ENCODE measurements at places on chromosomes 2 and 18.
A peak's percentile ranks its signal among the peaks of the same experiment; 100 is the strongest.

DNA sequence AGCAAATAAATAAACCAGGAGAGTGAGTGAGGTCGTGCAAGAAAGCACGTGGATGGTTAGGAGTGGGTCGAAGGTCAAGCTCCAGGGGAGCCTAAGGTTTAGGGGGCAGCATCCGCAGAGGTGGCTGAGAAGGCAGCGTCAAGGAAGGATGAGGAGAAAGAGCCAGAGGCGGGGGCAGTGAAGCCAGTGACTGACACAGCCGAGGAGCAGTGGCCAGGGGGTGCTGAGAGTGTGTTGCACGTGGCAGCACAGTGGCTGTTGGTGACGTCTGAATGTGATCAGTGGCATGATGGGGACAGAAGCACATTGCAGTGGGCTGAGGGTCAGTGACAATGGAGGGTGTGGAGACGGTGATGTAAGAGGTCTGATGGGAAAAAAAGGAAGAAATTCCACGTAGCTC, 13.7 kb upstream of the FHL2 start:
- no peak for DNase-seq

- DNase-seq, result no peak
Measured at GRCh38 chr2:49192036-49192435, 37.7 kb upstream of the FSHR start.

GRCh38 chr2:176562359-176563078, 293.3 kb downstream of the MTX2 start:
- DNase-seq, result peak; percentile 68

DNA sequence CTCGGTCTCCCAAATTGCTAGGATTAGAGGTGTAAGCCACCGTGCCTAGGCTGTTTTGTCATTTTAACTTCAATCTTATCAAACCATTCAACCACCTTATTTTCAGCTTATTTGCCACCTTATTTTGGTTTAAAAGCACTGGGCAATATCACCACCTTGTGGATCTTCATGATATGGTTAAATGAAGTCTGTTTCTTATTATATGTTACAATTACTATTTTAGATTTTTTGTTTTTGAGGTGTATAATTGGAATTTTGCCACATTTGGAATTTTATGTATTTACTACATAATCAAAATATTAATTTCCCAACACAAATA, 43.8 kb upstream of the SCN9A start:
- DNase-seq, result peak; percentile 20

DNA sequence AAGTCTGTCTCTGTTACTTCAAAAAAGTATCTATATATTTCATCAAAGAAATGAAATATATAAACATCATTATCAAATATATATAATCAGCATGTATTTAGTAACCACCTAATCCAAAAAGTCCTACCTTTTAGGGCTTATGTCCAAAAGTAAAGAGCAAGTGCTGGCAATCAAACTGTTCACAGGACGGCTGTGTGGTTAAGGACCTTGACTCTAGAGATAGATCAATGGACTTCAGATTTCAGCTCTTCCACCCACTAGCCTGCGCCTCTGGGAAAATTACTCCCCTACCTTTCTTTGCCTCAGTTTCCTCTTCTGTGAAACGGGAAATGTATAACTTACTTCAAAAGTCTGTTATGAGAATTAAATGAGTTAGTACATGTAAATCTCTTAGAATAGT, 29.4 kb downstream of the SATB2 start:
- DNase-seq, result no peak

- no peak for DNase-seq
Measured at GRCh38 chr18:62369129-62369644, 44.1 kb downstream of the TNFRSF11A start.

GRCh38 chr18:22641958-22642357, 224.2 kb upstream of the CTAGE1 start:
- no peak for DNase-seq

DNA sequence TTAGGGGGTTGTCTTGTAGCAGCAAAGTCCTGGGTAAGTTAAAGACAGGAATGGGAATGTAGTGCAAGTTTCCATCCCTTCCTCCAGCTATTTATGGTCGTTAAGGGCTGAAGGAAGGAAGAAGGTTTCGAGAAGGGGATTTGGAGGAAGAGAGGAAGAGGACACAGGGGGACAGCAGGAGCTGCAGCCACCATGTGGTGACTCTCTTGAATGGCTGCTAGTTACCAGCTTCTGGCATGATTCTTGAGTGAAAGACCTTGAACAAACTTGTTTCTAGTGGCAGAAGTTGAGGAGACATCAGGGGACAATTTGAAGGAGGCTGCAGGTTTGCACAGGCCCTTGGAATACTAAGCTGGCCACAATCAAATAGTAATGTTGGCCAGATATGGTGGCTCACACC, 116.6 kb downstream of the MTX2 start:
- DNase-seq, result no peak

GRCh38 chr2:96143848-96144480, 1.3 kb downstream of the DUSP2 start:
- no peak for DNase-seq

DNA sequence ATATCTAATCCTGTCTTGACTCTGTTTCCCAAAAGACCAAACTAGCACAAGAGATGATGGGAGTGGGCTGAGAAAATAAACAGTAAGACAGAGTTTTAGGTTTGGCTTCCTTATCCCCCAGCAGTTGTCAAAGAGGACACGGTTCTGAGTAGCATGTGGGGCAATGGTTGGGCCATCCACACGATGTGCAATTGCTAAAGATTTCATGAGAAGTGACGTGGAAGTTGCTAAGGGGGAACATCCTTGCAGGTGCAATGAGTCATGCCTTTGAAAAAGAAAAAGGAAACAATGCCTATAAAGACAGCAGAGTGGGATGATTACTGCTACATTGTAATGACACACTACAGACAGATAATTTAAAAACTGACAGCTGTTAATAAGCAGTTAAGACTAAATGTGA, 1395.8 kb downstream of the LRP1B start:
- DNase-seq, result no peak

DNA sequence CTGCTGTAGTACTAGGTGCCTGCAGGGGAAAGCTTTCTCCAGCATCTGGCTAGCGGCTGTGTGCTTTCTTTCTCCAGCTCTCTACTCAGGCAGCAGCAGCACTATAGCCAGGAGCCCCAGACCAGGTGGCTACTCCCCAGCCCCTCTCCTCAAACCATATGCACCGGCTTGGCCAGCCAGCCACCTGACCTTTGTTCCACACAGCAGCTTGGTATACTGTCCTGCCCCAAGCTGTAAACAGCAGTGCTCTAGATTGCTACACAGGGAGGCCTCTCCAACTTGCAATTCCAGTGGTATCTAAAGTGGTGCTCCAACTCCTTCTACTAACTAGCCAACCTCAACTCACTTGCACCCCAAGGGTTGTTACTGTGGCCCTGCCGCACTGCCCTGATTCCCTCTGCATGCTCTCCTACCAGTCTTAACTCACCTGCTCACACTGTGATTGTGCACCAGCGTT, 19.6 kb downstream of the LDAH start:
- DNase-seq, result no peak

GRCh38 chr2:121359716-121360565, 74.9 kb upstream of the TFCP2L1 start:
- DNase-seq, result no peak

DNA sequence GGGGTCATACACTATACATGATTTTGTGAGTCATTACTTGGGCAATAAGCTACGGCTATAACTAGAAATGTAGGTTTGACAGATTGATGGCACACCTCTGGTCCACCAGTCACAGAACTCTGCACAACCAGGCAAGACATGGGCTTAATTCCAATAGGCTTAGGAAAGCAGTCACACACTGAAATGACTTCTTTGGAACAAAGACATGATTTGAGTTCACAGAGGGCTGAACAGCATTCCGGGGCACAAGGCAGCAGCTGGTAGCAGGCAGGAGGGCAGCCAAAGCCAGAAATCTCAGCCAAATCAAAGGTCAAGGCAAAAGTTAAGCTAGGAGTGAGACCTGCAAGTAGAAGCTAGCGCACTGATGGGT, 27.4 kb downstream of the FABP1 start:
- DNase-seq, result no peak

- no peak for DNase-seq
Measured at GRCh38 chr2:96575785-96576456, 39.4 kb downstream of the ARID5A start.

DNA sequence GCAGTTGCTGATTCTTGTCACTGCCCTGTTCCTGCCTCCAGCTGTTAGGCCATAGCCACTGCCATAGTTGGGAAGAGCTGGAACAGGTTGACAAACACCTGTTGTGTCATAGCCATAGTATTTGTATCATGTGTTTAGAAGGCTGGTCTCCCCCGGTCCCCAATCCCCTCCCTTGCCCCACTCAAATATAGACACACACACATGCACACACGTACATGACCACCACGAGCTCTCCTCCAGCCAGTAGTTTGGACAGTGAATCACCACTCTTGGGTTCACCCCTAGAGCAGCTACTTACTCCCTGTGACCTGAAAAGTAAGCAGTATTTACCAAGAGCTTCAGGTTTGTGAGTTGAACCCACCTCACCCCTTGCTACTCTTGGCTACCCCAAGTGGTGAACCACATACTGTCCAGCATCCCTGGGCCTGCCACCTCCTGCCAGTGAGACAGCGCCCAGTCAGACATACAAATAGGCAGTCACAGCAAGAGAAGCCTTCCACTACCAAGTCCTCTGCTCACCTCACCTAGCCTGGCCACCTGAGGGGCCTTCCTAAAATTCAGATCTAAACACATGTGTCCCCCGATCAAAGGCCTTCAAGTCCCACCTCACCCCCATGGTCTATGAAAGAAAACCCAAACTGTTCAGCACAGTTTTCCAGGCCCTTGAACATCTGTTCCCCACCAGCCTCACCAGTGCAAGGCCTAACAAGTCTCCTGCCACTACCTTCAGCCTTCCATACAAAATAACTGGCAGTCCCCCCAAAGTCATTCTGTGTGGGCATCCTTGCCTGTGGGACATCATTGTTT, 7.1 kb downstream of the PCBP1 start:
- no peak for DNase-seq

GRCh38 chr18:42778024-42778423, 337.5 kb downstream of the RIT2 start:
- no peak for DNase-seq
